ENCODE measurements at places on chromosomes 5 and 9.

DNA sequence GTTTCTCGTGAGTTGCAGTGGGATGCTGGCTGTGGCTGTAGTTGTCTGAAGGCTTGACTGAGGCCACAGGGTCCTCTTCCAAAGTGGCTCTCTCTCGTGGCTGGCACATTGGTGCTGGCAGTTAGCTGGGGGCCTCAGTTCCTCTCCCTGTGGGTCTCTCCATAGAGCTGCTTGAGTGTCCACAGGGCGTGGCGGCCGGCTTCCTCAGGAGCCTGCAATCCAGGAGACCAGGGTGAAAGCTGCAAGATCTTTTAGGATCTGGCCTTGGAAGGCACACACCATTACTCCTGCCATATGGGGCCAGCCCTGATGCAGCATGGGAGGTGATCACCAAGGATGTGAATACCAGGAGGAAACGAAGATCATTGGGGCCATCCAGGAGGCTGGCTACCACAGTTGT is 41.1 kb downstream of the ANKRD33B start:
- DNase-seq, result no peak

DNA sequence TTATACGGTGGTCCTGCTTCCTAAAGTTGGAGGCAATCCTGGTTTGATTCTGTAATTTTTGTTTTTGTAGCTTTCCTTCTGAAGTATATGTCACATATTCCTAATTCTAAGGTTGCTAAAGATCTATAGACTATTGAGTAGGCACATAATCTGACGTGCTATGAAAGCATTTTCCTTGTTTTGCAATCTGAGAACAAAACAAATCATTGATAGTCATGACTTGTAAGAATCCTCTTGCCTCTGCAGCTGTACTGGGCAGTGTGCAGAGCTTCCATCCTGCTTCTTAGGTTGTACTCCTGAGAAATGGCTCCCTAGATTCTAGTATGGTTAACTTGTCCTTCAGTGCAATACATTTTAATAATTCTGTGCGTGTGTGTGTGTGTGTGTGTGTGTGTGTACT is 35.4 kb downstream of the SEMA6A start:
- no peak for DNase-seq

GRCh38 chr9:36566813-36567221 is 5.9 kb upstream of the MELK start:
- DNase-seq, result no peak

DNA sequence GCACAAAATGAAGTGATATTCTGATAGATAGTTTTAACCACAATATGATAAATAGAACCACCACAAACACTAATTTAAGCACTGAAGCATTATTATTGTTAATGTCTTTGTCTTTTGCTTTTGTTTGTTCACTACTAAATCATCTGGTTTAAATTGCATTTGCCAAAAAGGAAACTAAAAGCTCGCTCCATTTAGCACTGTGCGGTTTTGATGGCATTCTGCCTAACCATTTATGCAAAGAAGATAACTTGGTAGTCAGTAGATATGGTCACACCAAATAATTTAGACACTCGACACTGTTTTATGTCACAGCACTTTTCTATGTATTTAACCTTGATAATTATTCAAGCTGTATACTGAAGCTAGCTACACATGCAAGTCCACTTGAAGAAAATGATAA is 849.8 kb upstream of the CDH6 start:
- DNase-seq, result no peak

DNA sequence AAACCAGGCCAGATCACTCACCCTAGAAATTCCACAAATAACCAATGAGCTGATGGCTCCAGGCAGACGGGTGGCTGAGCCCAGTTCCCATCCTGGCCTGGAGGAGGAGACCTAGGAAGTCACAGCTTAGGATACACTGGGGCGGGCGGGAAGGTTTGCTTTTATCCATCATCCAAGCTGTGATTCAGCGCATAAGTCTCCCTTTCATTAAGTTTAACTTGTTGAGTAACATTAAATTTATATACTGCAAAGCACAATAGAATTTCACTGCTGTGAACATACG is 55.7 kb downstream of the THBS4 start:
- no peak for DNase-seq

GRCh38 chr9:10911373-10911772 is 298.6 kb upstream of the PTPRD start:
- DNase-seq, result no peak

GRCh38 chr5:172303162-172303561 is 19.6 kb upstream of the UBTD2 start:
- DNase-seq, result no peak

DNA sequence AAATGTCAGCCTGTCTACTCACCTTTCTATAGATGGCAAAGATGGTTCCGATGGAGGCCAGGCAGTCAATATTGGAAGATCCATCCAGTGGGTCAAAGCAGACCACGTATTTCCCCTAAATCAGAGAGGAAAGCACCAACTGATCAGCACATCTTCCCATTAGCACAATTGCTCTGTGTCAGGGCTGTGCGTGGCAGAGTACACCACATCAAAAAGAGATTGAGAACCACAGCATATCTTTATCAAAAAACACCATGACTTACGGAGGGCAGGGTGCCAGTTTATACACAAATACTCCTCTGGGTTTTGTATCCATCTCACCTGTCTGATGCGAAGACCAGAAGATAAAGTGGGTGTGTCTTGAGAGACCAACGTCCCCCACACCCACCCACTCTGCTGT is 9.1 kb downstream of the FBP2 start:
- no peak for DNase-seq

DNA sequence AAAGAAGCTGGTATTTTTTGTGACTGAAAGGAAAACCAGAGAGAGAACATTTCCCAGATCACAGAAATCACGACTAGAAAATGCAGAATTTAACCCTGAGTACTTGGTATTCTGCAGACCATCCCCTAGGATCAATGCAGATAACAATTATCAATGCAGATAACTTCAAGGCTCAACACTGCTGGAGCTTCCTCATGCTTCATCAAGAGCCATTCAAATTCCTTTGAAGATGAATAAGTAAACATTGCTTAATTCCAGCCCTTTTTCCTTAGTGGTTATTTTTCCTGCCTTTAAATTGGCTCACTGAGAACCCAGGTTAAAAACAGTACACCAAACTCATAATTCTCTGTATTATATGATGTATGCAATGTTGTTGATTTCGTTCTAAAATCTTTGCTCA is 370.1 kb upstream of the TLE4 start:
- DNase-seq, result no peak

DNA sequence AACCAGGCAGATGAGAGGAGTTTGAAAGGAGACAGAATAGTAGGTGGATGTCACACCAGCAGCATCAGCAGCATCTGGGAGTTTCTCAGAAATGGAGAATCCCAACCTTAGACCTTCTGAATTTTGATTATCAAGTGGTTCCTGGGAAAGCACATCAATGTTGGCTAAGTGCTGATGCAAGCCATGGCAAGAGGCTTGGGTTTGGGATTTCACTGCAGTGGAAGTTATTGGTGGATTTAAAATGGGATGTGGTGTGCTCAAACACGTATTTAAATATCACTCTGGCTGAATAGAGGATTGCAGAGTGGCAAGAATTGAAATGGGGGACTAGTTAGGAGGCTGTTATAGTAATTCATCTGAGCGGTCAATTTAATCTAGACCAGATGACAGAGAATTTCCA is 387.8 kb upstream of the WWC1 start:
- DNase-seq, result no peak

- no peak for DNase-seq
Measured at GRCh38 chr5:53321073-53321472, 159.4 kb upstream of the FST start.

DNA sequence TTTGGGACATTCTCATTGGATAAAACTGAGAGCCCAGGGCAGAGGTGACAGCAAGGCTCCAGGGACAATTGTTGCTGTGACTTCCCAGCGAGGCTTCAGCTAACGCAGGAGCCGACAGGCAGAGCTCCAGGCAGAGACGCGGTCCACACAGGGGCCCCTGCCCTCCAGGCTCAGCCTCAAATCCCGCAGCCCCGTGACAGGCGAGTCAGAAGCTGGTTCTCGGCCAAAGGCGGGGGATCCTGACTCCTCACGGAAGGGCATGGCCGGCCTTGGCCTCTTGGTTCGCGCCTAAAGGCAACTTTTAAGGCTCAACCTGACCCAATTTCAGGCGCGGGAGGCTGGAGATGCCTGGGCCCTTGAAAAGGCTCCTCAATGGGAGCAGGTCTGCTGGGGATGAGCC is 21.3 kb downstream of the SLC12A7 start:
- DNase-seq, result no peak

GRCh38 chr9:16521868-16522411 is 348.5 kb downstream of the BNC2 start:
- DNase-seq, result no peak

DNA sequence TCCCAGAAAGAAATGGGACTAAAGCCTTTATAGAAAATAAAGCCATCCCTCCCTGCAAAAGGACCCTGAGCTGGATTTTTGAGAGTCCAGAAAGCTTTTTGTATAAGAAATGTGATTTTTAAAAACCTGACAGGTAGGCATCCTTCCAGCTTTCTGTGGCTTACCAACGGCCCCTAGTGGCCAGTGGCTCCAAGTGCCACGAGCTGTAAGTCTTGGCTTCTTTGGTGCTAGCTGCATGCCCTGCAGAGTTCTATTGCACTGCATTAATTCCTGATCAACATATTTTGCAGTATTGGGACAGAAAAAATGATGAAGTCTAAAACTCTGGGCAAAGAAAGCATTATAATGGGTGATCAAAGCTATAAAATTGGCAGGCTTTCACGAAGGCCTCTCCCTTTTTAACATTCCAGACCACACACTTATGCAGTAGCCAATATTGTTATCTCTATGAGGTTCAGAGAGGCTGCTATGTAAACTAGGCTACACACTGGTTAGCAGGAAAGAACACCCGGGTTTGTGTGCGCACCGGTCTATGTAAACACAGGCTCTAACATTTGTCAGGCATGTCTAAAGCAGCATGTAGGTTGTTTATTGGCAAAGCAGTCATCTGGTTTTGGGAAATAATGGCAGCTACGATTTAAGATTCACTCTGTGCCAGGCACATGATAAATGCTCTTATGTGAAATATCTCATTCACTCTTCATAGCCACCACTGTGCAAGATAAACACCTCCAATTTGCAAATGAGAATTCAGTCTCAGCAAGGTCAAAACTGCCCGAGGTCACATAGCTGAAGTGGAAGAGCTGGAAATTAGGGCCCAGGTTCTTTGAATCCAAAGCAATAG is 55.2 kb downstream of the NMUR2 start:
- DNase-seq, result no peak

GRCh38 chr9:69213647-69214046 is 39.6 kb downstream of the TJP2 start:
- DNase-seq, result no peak

- DNase-seq, result peak; percentile 30
Measured at GRCh38 chr9:129726322-129727160, 26.3 kb downstream of the PTGES start.

GRCh38 chr9:114301798-114302565 is 20.9 kb upstream of the ORM1 start:
- DNase-seq, result no peak

DNA sequence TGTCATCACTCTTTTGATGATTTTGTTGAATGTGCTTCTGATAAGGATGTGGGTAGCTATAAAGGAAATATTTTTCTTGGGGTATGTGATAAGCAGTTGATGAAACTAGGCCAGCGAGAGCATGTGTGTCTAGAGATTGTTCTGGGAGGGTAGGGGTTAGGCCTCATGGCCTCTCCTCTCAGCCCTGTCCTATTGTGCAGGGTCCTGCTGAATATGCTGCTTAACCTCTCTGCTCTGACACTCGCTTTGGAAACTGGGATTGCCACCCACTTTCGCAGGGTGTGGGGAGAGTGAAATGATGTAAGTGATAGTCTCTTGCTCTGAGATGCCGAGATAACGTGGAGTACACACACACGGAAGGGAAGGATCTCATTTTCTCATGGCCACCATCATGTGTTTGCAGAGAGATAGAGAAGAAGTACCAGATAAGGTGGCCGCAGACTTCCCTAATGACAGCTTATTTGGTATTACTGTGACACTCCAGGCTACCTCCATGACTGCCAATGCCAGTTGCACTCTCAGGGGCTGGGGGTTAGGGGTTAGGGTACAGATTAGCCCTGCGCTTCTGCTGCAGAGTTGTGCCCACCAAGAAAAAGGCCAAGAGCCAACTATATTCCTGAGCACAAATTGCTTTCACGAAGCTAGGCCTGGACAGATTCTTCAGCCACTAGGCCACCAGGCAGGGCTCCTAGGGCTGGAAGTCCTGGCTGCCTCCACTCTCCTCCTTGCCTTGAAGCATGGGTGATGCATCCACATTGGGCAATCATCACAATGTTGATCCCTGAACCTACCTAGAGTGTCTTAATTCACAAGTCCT is 25.2 kb upstream of the TNFAIP8 start:
- DNase-seq, result no peak

GRCh38 chr5:64213011-64213410 is 47.4 kb downstream of the RNF180 start:
- no peak for DNase-seq

- DNase-seq, result no peak
Measured at GRCh38 chr9:5286262-5286661, 18.3 kb downstream of the RLN2 start.

DNA sequence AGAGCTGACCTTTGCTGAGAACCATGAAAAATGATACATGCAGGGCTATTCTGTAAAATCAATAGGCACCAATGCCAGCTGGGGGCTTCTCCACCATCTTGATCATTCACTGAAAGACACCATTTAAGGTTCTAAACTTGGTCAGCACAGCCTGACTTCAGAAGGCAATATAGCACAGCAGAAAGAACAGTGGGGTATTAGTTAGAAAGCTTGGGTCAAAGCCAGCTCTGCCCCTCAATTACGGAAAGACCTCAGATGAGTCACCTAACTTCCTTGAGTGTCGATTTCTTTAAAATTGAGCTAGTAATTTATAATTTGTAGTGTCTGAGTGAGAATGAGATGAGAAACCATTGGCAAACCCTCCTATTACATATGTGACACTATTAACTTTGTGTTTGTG is 3.4 kb downstream of the TNC start:
- DNase-seq, result no peak

- no peak for DNase-seq
Measured at GRCh38 chr9:121222524-121223171, 21.0 kb upstream of the RAB14 start.

DNA sequence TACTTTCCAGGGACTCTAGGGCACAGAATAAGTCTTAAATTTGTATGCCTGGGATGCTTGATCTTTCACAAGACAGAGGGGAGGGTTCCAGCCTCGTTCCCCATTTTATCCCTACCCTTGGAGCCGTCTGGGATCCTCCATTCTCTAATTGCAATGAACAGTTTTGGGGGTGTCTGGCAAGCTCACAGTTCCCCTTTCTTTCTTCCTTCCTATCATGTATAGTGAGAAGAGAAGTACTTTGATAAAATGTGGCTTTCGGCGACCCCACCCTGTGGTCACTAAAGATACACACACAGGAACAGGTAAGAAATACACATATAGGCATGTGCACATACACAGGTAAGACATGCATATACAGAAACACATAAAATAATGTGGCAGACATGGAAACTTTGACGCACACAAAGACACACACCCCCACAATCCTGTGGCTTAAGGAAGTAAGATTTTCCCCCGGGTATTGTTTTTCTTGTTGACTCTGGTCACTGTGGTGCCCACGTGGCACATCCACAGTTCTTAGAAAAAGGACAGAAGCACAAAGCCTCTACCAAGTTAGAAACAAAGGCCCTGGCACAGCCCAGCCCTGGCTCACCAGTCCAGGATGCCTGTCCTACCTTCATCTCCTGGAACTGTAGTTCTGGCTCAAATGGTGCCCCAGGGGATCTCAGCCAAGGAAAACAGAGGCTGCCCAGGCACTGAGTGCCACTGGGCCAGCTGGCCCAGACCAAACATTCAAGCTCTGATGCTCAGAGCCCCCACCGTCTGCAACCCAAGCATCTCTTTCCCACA is 6.3 kb upstream of the SMU1 start:
- no peak for DNase-seq

Data from Peyer's patch (tissue), 4 donors.